ENCODE measurements at places on chromosomes 6 and 20.
A peak's percentile ranks its signal among the peaks of the same experiment; 100 is the strongest.

- peak; percentile 94 for DNase-seq
Measured at GRCh38 chr20:35344354-35344837, 52.2 kb upstream of the FAM83C start.

- no peak for DNase-seq
Measured at GRCh38 chr6:129683601-129684322, 26.2 kb downstream of the ARHGAP18 start.

- no peak for DNase-seq
Measured at GRCh38 chr20:44153636-44154043, 33.3 kb downstream of the JPH2 start.

- no peak for DNase-seq
Measured at GRCh38 chr6:43823879-43824702, 54.1 kb downstream of the VEGFA start.

DNA sequence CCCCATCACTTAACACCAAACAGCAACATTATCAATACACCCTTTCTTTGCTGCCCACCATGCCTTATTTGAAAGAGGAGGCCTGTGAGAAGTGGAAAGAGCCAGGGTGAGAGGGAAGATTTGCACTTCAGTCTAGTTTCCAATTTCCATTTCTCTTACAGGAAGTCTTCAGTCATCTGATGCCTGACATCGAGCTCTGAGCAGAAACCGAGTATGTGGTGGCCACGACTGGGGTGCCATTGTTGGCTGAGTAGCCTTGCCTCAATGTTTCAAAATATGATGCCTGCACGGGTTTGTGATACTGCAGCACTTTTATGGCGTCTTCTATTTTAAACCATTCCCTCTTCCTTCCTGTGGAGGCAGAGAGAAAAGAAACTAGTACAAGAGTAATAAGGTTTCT is 39.8 kb upstream of the SMIM29 start:
- no peak for DNase-seq

DNA sequence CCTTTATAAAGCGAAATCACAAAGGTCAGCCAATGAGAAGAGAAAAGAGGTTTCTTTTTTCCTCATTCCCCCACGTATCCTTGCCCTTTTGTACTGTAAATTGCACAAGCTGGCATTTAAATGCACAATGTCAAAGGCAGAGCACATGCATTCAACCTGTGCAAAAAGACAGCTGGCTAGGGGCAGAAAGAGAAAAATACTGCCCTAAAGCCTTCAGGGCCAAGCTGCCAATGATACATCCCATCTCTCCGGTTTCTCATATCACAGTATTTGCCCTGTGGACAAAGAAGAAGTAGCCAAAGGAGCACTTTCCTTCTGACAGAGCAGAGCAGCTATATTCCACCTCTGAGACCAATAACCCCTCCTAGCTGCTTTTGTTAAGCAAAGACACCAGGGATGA is 219.2 kb downstream of the TRDN start:
- no peak for DNase-seq

GRCh38 chr6:80454661-80455365 is 348.3 kb downstream of the BCKDHB start:
- DNase-seq: no peak

GRCh38 chr6:101281266-101281665 is 112.2 kb upstream of the GRIK2 start:
- peak; percentile 34 for DNase-seq

GRCh38 chr20:52083627-52084232 is 107.8 kb downstream of the ZFP64 start:
- peak; percentile 19 for DNase-seq

DNA sequence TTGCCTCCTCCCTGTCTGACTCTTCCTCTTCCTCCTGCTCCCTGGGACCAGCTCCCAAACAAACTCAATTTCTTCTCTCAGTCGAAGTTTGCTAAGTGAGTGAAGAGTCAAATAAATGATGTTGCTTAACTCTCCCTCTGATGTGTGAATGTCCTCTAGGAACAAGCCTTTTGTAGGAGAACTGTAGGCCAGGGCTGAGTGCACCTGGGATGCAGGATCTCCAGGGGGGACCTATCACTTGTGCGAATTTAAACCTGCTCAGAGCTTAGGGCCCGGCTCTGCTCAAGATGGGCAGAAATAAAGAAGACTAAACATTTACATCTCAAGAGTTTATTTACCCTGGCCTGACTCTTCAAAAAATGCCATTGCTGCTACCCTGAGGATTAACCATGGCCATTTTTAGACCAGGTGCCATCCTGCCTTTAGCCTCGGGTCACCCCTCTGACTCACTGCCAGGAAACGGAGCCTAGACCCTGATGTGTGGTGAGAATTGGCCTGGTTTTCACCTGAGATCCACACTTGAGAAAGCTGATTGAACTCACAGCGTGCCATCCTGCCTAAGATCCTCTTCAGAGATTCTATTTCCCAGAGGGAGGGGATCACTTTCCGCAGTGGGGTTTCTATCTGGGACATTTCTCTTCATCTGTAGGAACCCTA is 63.6 kb upstream of the CD93 start:
- no peak for DNase-seq

GRCh38 chr6:56419191-56419590 is 171.8 kb upstream of the COL21A1 start:
- no peak for DNase-seq

DNA sequence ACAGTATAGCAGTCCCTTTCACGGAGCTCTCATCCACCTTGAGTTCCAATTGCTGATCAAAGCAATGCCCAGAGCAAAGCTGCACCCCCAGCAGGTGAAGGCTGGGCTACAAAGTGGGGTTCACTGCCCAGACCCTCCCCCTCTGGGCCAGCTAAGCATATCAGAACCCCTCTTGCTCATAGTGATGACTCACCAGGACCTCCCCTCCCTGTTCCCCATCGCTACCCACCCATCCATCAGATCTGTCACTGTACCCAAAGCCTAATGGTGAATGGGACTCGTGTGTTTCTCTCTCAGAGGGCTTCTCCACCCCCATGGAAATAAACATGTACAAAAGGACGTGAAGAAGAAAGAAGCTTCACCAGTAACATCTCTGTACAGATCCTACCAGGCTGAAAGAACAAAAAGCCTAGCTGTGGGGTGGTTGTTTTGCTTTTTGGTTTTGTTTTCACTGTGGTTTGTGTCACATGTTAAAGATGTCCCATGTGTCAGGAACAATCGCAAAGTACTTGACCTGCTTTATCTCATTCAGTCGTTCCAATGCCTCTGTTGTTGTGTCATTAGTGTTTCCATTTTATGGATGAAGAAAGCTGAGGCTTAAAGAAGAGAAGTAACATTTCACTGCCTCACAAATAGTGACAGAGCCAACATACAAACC is 518.5 kb downstream of the CD83 start:
- DNase-seq: no peak

GRCh38 chr20:33423141-33423834 is 20.3 kb downstream of the SNTA1 start:
- no peak for DNase-seq
